ENCODE measurements at places on chromosomes 3 and 15. TPM values are rescaled to one million over a fixed set of nuclear protein-coding genes. Genes with fewer than 3 reads are reported as not detected.

PRSS50 gene
- not detected for total RNA-seq

GRCh38 chr15:26712335-26712734 is 60.5 kb downstream of the GABRB3 start:
- no peak for DNase-seq
- no peaks in the 10 kb centered on the region for H3K27me3 ChIP-seq
- H3K4me3 ChIP-seq, result no peak overlapping the region
- H3K27ac ChIP-seq, result no peak overlapping the region
- no peaks in the 10 kb centered on the region for H3K4me1 ChIP-seq
- no peaks in the 10 kb centered on the region for H3K36me3 ChIP-seq

DNA sequence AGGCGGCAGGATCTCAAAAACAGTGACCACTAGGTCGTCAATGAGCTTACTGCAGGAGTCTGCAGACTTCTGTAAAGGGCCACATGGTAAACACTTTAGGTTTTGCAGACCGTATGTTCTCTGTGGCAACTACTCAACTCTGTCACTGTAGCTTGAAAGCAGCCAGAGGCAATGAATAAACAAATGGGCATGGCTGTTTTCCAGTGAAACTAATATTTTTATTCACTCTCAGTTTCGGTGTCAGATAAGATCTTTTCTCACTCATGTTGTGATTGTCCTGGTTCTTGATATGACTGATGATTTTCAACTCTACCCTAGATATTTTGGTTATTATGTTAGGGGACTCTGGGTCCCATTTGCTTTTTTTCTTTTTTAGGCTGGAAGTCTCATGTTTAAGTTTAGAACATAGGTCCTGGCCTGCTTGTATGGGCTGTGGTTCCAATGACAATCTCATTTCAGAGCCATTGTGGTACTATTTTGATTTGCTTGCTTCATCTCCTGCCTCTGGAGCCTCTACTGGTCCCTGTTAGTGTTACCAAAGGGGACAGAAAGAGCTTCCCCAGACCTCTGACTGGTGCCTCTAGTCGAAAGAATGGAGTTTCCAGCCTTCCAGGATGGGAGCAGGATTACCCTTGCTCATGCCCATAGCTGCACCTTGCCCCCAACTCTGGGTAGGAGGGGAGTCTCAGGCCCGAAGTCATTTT is 222.0 kb downstream of the STT3B start:
- H3K4me3 ChIP-seq, result no peak overlapping the region
- H3K27ac ChIP-seq, result no peak overlapping the region
- peaks cover 10% of the 10 kb centered on the region for H3K4me1 ChIP-seq
- H3K36me3 ChIP-seq, result no peaks in the 10 kb centered on the region

MAP1A gene
- 0.27 TPM for total RNA-seq

INKA1 gene
- not detected for total RNA-seq

BCL2A1 gene
- not detected for total RNA-seq

DNA sequence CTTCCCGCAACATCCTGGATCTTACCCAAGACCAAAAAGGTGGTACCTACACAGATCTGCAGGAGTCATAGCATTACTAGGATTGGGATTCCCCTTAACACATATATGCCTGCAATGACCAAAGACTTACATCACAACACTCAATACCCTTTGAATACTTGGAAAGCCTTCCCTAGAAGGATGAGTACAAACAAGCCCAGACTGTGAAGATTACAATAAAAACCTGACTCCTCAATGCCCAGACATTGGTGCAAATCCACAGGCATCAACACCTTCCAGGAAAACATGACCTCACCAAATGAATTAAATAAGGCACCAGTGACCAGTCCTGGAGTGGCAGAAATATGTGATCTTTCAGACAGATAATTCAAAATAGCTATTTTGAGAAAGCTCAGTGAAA is 326.8 kb downstream of the TBL1XR1 start:
- H3K27me3 ChIP-seq, result no peaks in the 10 kb centered on the region
- peaks cover 19% of the 10 kb centered on the region for H3K4me1 ChIP-seq
- H3K27ac ChIP-seq, result no peak overlapping the region
- DNase-seq, result no peak

GRCh38 chr15:39640665-39641064 is 59.8 kb downstream of the THBS1 start:
- H3K4me1 ChIP-seq, result peaks cover 7% of the 10 kb centered on the region
- DNase-seq, result no peak
- no peaks in the 10 kb centered on the region for H3K27me3 ChIP-seq
- no peak overlapping the region for H3K4me3 ChIP-seq

RAD18 gene
- total RNA-seq, result 20.7 TPM

CRABP1 gene
- 0.51 TPM for total RNA-seq

ADAMTSL3 gene
- 1.1 TPM for total RNA-seq
